ENCODE measurements at places on chromosomes 6 and 20.

DNA sequence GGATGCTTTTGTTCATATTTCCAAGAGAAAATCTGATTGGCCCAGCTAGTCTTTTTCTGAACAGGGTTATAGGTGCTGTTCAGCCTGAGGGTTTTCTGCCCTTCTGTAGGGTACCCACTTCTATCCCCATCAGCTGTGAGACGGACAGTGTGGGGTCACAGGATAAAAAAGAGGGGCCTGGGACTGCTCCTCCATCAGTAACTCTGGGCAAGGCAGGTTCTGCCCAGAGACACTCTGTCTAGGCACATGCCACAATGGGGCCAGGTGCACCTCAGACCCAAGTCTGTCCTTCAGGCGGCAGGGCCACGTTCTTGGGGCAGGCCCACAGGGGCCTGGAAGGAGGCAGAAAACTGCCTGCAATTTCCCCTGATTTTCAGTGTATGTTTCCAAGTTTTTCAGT, 20.0 kb downstream of the ID4 start:
- no peak for DNase-seq

DNA sequence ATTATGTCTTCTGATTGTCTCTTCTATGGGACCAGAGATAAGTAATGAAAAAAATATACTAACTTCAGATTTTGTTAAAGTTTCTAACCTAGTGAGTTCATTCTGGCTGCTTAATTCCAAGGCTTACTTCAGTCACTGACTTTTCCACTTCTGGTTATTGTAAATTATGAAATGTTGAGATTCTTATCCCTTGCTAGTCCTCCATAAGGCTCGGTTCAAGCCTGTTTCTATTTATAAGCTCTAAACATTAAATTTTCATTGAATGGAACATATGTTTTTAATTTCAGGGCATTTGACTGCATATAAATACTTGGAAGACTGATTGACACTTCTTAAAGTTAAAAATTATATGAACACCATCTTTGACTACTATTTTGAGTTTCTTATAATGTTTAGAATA, 23.6 kb upstream of the NKAIN2 start:
- DNase-seq = no peak

DNA sequence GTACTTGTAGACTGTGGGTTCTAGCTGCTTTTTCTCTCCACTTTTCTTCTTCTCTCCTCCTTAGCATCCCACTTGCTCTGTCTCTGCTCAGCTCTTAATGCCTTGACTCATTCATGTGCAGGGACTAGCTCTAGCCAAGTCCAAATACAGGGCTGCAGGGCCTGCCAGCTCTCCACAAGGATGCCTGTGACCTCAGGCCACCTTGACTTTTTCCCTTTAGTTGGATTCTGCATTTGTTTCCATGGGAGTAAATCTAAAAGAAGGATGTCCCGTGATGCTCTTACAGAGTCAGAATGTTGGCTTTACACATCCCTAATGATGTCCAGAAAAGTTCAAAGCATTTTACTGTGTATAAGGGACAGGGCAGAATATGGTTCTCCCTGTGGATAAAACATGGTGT, 101.8 kb upstream of the PREP start:
- DNase-seq = no peak

GRCh38 chr6:53799340-53799739, 4.5 kb downstream of the LRRC1 start:
- DNase-seq = no peak

DNA sequence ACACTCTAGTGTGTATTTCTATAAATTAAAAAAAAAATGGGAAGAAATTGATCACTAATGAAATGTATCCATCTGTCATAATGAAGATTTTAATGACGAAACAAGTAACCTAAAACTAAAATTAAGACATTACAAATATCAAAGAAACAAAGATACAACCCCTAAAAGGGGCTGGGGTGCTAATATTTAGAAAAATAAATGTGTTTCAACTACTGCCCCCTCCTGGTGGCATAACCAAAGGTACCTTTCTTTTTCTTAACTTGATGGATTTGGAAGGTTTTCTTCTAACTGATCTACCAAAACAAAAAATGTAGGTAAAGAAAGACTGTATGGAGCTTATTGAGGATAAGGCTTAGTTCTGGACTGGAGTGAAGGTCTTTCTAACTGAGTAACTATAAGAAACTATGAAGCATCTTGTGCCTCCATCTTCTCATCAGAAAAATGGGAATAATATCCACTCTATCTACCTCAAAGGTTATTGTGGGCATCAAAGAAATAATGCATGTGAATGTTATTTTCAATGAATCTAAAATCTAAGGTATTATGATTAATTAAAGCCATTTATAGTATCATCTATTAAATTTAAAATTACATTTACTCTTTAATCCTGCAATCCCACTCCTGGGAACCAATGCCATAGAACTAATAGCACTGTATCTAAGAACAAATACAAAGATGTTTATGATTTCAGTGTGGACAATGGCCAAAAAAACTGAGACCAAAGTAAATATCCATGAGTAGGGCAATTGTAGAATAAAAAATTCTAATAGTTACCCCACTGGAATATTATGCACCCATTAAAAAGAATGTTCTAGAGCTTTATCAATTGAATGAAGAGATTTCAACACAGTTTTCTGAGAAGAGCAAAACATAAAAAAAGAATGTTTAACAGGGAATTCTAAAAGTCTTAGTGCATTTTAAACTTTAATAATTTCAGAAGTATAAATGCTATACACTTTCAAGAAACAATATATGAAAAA, 117.2 kb downstream of the BACH2 start:
- DNase-seq = no peak

DNA sequence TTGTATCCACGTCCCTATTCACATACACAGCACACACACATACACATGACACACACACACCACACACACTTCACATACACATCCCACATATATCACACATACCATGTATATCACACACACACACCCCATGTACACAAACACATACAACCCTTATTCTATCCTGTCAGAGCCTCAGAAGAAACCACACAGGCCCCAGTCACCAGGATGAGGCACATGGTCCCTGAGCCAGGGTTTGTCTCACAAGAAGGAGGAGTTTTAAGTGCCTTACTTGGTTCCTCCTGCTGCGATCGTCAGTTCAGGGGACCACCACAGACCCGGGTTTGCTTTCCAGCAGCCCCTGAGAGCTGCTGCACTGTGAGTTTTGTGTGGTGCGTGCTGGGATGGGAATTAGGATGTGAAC, 23.6 kb downstream of the BFSP1 start:
- no peak for DNase-seq

- DNase-seq = no peak
Observed at GRCh38 chr20:3778976-3779375, 2.3 kb downstream of the SPEF1 start.

DNA sequence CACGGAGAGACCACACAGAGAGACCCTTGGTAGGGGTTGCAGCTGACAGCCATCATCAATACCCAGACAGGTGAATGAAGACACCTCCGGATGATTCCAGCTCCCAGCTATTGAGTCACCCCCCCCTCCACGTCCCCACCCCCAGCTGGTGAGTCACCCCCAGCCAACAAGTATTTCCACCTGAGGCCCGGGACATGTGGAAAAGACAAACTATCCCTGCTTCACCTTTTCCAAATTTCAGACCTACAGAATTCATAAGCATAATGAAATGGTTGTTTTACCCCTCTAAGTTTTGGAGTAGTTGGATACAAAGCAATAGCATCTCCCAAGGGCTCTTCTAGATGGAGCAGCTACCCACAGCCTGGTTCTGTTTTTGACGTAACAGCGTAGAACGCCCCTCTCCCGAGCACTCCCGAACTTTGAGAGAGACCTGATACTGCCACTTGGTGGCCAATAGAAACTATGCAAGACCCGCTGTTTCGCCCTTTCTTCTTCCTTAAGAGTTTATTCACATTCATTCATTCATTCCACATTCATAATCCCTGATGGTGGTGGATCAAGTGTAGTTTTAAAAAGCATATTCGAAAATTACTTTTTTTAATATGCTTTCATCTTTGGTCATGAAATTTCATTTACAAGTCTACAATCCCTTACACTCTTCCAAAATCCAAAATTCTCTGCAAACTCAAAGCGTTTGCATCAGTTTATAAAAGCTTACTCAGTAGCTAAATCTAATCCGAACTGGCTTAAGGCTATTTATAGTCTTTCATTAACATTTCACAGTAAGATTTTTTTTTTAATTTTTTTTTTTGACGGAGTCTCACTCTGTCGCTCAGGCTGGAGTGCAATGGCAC, 15.1 kb upstream of the PPP1R16B start:
- DNase-seq = peak; percentile 72

DNA sequence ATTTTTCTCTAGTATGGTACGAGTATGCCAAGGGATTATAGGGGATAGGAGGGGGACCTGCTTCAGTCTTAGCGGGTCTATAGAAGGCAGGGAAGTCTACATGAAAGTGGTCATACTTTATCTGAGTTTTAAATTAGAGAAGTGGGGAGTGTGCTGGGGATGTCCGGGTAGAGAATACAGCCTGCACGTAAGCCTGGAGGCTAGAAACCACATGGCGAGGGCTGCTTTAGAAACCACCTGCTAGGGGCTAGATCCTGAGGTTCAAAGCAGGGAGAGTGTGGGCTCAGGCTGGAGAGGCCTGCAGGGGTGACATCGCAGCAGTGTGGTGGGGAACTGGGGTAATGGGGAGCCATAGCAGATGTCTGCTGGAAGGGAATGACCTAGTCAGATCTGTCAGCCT, 85.2 kb downstream of the VEGFA start:
- DNase-seq = no peak

GRCh38 chr6:109791301-109791700, 100.2 kb downstream of the FIG4 start:
- no peak for DNase-seq

GRCh38 chr6:162626869-162627268, 100.7 kb downstream of the PRKN start:
- DNase-seq = no peak

GRCh38 chr6:6927521-6928361, 180.0 kb upstream of the RREB1 start:
- no peak for DNase-seq

- peak; percentile 34 for DNase-seq
Observed at GRCh38 chr20:19756761-19757486, 1.1 kb upstream of the RIN2 start.

- DNase-seq = no peak
Observed at GRCh38 chr6:126716826-126717509, 377.1 kb downstream of the CENPW start.

- DNase-seq = no peak
Observed at GRCh38 chr6:43817192-43817591, 47.2 kb downstream of the VEGFA start.

DNA sequence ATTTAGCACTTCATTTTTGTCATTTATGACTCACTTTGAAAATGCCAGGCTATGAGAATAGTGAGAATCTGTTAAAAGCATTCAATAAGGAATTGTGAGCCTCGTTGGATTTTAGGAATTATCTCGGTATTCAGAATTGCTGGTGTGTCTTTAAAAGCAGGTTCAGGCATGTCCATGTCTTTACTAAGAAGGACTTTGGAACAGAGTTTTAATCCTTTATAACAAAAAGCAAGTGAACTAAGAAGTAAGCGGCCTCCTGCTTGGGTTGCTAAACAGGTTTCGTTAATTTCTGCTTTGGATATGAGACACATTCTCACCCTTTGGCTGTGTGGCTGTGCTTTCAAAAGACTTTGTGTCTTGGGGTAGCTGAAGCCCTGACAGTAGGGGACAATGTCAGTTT, 74.9 kb downstream of the IGF2R start:
- DNase-seq = no peak

DNA sequence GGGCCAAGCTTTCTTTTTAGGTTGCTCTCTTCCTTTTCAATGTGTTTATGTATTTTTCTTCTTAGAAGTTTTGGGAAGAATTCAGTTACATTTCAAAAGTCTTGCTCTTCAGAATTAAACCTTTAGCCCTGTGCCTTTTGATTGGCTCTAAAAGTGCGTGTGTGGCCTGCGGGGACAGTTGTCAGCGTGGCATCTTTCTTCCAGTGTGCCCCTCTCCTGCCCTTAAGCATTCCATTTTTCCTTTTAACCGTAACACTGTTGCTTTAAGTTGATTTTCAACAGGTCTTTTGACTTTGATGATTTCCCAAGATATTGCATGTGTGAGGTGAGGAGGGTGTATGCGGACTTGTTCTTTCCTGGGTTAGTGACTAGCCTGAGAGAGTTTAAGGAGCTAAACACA, 999.1 kb upstream of the FLRT3 start:
- DNase-seq = no peak

- no peak for DNase-seq
Observed at GRCh38 chr6:157855325-157855724, 32.3 kb downstream of the SNX9 start.

DNA sequence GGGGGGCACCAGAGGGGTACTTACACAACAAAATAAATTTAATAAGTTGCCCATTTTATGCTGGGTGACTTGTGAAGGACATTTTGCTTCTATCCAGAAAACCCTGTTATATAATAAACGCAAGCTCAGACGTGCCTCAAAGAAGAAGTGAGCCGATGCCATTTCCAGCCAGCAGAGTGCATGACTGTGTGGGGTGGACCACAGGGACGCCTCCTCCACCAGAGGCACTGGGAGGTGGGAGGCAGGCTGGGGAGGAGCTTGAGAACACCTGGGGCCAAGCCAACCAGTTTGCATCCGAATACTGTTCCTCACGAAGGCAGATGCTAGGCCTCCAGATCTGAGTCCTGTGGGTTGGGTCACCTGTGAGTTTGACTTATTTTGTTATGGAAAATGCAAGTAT, 363.8 kb downstream of the RNGTT start:
- no peak for DNase-seq

GRCh38 chr6:108476847-108477430, 83.8 kb upstream of the FOXO3 start:
- no peak for DNase-seq

DNA sequence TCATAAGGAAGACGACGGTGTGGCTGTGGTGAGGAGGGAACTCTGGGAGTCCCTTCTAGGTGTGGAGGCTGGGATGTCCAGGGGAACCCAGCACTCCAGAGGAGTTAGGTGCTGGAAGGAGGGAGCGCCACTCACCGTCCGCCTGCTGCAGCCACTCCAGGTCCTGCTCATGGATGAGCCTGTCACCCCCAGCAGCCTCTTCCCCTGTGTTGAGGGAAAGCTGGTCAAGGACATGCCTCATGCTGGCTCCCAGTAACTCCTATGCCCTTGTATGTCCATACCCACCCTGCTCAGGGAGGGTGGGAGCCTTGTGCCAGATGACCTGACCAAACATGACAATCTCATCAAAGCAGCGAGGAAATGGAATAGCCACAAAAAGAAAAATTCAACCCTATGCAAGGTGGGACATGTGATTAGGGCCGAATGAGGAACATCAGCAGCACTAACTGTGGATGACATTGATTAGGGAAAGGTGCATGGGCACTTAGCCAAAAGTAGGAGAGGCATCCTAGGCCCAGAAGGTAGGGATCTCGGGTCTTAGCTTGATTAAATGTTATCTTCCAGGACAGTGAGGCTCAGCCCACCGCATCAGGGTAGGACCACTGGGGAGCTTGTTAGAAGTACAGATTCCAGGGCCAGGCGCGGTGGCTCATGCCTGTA, 3.0 kb downstream of the DNPH1 start:
- DNase-seq = no peak

- DNase-seq = no peak
Observed at GRCh38 chr20:62366370-62367135, 559 bp downstream of the LAMA5 start.

All from NCI-H1694 (cell line).